ENCODE measurements at places on chromosomes 1 and 21. TPM values are rescaled to one million over a fixed set of nuclear protein-coding genes. Genes with fewer than 3 reads are reported as not detected.

The PPOX gene
- 67.1 TPM for polyA plus RNA-seq

The ATP1A4 gene
- polyA plus RNA-seq, result 0.21 TPM

The CDC73 gene
- polyA plus RNA-seq, result 45.8 TPM

The TGFBR3 gene
- polyA plus RNA-seq, result 14.6 TPM

The CD1E gene
- not detected for polyA plus RNA-seq

The TMEM82 gene
- not detected for polyA plus RNA-seq
